ENCODE measurements at places on chromosomes 11 and 22. TPM values are rescaled to one million over a fixed set of nuclear protein-coding genes. Genes with fewer than 3 reads are reported as not detected.
A peak's percentile ranks its signal among the peaks of the same experiment; 100 is the strongest.

DNA sequence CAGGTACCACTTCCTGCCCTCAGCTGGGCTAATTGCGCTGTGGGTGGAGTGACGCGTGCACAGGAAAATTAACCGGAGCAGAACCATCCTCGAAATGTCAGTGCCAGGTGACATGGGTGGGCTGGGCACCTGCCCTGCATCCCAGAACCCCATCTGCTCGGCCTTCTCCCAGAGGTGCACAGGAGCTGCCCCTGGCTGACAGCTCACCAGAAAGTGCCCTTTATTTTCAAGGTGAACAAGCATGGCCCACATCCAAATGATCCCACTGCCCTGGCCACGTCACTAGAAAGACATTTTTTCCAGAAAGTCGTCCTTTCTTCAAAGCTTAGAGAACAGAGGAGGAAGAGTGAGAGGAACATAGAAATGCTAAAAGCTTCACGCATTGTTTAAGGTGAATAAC, 4.1 kb upstream of the ELFN2 start:
- DNase-seq = peak; percentile 50

- no peak for DNase-seq
Measured at GRCh38 chr22:23772649-23773473, at the start of gene MMP11. TSS of gene MMP11 (plus strand) at chr22:23772849. CDS start at chr22:23772871, 22 bp downstream.

Gene PNPLA3
- total RNA-seq = 10.8 TPM

DNA sequence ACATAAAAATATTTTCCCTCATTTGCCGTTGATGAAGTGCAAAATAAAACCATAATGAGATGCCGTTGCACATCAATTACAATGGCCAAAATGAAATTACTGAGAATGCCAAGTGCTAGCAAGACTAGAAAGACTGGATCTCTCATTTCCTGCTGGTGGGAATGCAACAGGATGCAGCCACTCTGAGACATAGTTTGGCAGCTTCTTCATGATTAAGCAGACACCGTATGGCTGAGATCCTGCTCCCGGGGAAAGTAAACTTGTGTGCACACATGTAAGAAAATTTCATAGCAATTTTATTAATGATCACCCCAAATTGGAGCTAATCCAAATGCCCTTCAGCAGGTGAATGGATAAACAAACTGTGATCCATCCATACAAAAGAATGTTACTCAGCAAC, 1013.2 kb downstream of the TBC1D22A start:
- DNase-seq = no peak

- DNase-seq = peak; percentile 46
Measured at GRCh38 chr11:118434553-118435289, 1.6 kb upstream of the KMT2A start.

Gene SLC25A18
- total RNA-seq = 0.55 TPM

Gene MISFA
- total RNA-seq = 2.7 TPM

DNA sequence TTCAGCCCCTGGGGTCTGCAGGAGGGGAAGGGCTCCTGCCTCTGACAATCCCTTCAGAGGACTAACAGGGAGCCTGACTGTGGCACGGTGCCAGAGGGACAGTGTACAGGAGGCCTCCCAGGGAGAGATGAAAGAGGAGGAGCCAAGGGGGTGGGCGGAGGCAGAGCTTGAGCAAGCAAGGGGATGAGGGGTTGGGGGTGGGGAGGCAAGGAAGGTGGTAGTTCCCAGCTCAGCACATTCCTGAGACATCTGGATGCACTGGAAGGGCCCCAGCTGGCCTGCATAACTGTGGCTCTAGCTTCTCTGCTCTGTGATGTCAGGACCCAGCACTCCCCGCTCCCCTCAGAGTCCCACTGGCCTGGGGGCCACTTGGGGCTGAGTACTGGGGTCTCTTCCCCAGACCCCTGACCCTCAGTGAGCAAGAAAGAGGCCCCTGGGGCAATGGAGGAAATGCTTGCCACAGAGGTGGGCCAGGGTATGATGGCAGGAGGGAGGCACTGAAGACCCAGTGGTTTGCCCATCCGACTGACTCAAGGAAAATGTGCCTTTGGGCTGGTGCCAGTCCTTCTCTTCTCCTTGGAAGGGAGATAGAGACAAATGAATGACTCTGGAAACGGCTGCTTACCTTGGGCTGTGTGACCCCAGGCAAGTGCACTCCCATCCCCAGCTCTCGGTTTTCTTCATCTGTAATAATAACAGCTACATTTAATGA, 13.3 kb downstream of the CREB3L1 start:
- DNase-seq = peak; percentile 94

DNA sequence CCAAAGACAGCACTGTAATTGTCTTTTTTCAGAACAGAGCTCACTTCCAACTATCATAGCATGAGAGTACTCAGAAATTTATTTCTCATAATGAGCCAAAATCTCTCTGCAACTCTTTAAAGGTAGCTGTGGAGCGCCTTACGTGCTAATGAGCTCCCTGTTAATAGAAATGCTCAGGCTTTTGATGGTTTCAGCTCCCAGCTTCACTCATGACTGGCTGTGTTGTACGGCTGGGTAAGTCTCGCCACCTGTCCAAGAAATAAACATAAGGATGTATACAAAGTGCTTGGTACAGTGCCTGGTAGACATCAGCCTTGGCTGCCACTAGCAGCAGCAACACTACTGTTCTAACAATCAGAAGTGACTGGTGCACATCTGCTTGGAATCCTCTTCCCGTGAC, 109.4 kb downstream of the LDLRAD3 start:
- DNase-seq = no peak

DNA sequence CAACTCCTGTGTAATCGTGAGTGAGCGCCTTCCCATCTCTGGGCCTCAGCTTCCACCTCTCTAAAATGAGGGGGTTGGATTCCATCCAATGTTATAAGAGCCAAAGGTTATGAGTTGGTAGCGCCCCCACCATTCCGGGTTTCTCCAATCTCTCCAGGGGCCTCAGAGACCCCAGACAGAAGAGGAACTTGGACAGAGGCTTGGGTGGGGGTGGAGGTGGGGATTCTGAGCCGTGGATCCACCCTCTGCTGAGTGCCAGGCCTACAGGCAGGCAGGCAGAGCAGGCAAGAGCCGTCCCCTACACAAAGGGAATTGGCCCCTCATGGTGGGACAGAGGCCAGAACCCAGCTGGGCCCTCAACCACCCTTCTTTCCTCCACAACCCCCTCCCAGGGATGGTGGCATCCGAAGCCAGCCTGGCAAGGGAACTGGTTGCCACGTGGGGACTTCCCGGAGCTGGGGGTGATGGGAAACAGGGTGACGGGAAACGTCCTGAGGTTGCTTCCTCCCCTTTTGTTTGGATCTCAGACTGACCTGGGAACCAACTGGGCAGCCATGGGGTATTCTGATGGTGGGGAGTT, 31.8 kb downstream of the TXN2 start:
- no peak for DNase-seq

DNA sequence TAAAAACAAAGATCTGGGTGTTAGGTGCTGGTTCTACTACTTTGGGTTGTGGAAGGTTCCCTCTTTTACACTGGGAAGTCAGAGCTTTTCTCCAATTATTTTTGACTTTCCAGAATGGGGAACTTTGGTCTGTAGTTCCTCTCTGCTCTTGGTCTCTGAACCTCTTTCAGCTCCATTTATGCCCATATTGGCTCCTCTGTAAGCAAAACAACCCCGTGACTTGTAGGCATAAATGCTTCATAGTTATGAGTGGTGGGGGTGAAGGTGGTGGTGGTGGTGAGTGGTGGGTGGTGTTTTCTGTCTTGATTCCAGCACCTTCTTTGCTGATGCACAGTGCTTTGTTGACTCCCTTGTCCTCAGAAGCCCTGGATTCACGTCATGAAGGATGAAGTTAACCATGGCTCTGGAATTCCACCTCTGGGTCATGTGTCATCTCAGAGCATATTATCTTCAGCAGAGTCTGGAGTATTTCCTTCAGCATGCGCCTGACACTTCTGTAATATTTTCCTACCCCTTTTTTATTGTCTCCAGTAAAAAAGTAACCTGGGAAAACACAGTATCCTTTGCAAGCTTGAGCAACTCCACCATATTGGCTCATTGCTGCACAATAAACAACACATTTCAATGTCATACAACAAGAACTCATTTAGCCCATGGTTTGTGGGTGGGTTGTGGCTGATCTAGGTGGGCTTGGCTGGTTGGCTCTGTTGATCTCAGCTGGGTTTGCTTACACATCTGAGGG, 24.1 kb upstream of the GRK3 start:
- no peak for DNase-seq

DNA sequence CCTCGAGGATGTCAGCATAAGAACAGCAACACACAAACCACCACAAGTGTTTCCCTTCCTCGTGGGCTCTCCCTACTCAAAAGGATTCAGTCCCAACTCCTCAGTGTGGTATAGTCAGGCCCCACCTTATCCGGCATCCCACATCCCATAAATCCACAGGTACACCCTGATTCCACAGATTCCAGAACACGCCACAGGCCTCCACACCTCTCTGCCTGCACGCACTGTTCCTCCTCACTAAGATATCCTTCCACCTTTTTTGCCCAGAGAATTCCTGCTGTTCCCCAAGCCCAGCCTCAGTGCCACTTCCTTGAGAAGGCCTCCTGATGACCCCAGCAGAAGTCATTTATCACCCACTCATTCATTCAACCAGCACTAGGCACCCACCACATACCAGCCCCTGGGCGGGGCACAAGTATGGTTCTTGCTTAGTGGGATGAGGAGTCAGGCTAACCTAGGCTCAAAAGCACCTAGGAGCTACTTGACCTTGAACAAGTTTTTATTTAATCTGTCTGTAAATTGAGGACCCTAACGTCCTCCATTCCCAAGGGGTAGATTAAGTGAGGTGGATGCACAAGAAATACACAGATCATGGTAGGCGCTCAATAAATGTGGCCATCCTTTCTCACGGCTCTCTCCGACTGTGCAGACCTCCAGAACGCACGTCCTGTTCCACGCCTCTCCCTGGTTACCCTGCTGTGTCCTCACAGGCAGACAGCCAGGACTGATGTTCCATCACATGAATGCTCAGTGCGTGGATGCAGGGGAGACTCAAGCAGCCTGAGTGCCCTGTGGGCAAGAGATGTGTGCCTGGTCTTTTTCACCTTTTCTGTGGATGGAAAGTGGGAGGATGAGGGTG, 2.1 kb upstream of the KCNJ4 start:
- no peak for DNase-seq

DNA sequence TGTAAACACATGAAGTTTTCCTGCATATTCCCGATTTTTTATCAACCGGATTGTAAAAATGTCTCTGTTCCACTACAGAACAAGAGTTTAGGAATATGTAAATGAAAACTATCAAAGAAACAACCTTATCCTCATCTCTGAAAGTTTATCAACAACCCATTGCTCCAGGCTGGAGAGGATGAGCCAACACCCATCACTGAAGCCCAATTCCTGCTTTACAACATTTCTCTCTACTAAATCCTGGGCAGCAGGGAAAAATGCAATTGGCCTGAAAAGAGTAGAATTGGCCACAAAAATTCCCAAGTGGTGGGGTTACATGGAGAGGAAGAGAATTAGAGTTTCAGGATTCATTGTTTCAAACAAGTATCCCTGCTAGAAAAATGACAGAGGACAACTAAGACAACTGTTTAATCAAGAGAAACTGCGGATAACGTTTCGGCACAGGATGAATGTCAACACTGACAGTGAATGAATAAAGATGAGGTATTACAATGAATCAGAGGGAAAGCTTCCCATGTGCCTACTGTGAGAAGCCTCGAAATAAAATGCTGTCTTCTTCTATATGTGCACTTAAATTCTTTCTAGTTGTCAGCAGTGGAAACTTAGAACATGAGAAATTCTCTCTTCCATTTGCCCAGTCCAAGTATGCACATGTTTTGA, 317.3 kb upstream of the ANO3 start:
- DNase-seq = no peak

- no peak for DNase-seq
Measured at GRCh38 chr11:43969543-43969942, 27.1 kb downstream of the C11orf96 start.

DNA sequence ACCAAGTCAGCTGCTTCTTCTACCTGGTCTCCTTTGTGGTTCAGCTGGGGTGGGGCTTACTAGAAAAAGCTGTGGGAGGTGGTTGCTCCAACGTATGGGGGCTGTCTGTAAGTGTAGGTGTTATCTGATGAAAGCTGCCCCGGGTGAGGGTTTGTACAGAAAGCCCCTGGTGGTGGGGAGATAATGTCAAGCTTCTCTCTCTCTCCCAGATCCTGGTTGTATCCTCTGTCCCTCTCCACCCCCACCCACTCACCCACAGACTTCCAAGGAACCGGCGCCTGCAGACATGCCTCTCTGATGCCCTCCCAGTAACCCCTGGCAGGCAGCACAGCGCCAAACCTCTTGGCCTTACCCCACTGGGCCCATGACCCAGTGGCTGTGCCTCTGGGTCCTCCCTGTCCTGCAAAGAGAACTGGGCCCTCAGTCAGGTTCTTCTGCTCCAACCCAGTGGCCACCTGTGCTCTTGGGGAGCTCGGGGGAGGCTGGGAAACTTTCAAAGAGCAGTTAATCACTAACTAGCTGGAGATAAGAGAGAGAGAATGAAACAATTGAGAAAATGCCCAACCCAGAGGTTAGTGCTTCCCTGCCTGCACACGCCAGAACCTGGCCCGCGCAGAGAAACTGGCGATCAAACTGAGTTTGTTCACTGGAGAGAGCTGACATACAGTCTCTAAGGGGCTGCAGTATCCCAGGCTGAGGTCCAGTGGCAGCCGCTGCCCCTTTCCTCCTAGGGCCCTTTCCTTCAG, 20.4 kb upstream of the EHF start:
- peak; percentile 58 for DNase-seq

GRCh38 chr22:44312766-44313165, at the start of gene SHISAL1:
TSS of gene SHISAL1 (minus strand) at chr22:44312951. CDS start at chr22:44300945, 12,006 bp downstream.
- peak; percentile 60 for DNase-seq

GRCh38 chr11:22479971-22480720, 142.0 kb downstream of the SLC17A6 start:
- DNase-seq = peak; percentile 75

GRCh38 chr22:31144223-31144622, 3.9 kb upstream of the PLA2G3 start:
- peak; percentile 15 for DNase-seq

Gene SEPTIN3
- total RNA-seq = 0.52 TPM

Gene APOA4
- total RNA-seq = not detected

Gene SEC14L6
- total RNA-seq = 0.16 TPM

- DNase-seq = peak; percentile 50
Measured at GRCh38 chr11:118623269-118623655, 15.8 kb downstream of the PHLDB1 start.

- no peak for DNase-seq
Measured at GRCh38 chr11:68282141-68282860, 10.5 kb upstream of the C11orf24 start.

- no peak for DNase-seq
Measured at GRCh38 chr22:32532820-32533128, 58.2 kb downstream of the FBXO7 start.

Gene RIBC2
- total RNA-seq = not detected
